Activated CD8-positive, alpha-beta T cell treated with anti-CD3 and anti-CD28 coated beads for 36 hours (primary cell): ENCODE measurements at places on chromosomes 5 and 9.
A peak's percentile ranks its signal among the peaks of the same experiment; 100 is the strongest.

GRCh38 chr5:2135354-2135753, 252.6 kb upstream of the IRX4 start:
- DNase-seq, result no peak

GRCh38 chr9:37769306-37769705, 15.6 kb downstream of the EXOSC3 start:
- no peak for DNase-seq

DNA sequence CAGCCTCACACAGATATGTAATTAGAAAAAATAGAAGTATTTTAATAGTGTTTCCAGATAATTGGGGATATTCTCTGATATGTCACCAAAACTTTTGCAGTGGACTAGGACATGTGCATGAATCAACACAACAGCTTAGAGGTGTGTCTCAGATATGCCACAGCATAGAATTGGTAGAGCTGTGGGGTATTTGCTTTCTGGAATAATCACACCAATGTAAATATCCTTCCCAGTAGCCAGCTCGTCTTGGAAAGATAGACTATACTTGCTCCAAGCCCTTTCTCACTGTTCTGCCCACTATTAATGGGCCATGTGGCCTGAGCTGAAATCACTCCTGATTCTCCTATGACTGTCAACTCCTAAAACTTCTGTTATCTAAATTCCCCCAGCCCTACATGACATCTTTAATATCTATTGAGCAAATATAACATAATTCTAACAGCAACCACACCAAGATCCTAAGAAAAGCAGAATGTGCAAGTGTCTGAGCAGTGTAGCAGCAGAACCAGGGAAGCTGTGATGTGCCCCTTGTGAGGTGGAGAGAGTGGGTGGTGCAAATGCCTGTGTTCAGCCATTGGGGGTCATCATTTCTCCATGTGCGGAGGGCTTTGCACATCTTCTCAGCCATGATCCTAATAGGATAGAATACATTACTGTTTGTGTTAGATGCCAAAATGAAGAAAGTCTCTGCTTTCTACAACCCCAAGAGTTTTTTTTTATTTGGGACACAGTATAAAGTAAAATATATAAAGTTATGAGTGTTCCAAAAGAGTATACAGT, 65.0 kb downstream of the MELK start:
- DNase-seq, result no peak

GRCh38 chr9:3457175-3457574, 68.6 kb downstream of the RFX3 start:
- no peak for DNase-seq

- DNase-seq, result no peak
Measured at GRCh38 chr9:27712806-27713205, 139.5 kb upstream of the C9orf72 start.

- peak; percentile 40 for DNase-seq
Measured at GRCh38 chr9:126320158-126320922, 6.3 kb upstream of the MVB12B start.

- no peak for DNase-seq
Measured at GRCh38 chr5:122673343-122673742, 101.5 kb upstream of the SNX2 start.

GRCh38 chr5:166618526-166618925, 1672.9 kb upstream of the WWC1 start:
- no peak for DNase-seq

- DNase-seq, result no peak
Measured at GRCh38 chr9:21265421-21266189, 25.8 kb upstream of the IFNA14 start.

- no peak for DNase-seq
Measured at GRCh38 chr9:105760053-105760452, 65.7 kb downstream of the TMEM38B start.

- DNase-seq, result no peak
Measured at GRCh38 chr5:132622608-132623007, 35.4 kb upstream of the IL13 start.

- DNase-seq, result no peak
Measured at GRCh38 chr5:758698-759053, 25.9 kb downstream of the ZDHHC11B start.

DNA sequence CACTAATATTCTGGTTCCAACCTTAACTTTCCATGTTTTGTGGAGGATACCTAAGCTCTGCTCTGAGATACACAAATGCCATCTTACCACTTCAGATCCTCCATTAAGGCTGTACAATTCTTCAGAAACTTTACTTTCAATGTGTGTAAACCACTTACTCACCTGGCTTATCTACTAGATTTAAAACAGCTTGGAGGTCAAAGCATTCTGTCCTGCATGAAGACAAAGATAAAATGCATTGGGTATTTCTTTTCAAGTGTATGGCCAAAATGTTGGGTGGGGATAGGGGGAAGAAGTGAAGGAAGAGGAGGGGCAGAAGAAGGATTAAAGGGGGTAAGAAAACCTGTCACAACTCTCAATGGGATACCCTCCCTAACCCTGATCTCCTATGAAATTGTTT, 939 bp downstream of the GOLGA1 start:
- DNase-seq, result no peak

- DNase-seq, result no peak
Measured at GRCh38 chr9:27395484-27395921, 98.6 kb upstream of the EQTN start.

GRCh38 chr5:14305045-14305444, 161.9 kb downstream of the TRIO start:
- no peak for DNase-seq

- peak; percentile 61 for DNase-seq
Measured at GRCh38 chr5:80569961-80570786, at the start of gene ANKRD34B. ANKRD34B (minus strand) TSS chr5:80570280; CDS start chr5:80560019, 10,261 bp downstream.

DNA sequence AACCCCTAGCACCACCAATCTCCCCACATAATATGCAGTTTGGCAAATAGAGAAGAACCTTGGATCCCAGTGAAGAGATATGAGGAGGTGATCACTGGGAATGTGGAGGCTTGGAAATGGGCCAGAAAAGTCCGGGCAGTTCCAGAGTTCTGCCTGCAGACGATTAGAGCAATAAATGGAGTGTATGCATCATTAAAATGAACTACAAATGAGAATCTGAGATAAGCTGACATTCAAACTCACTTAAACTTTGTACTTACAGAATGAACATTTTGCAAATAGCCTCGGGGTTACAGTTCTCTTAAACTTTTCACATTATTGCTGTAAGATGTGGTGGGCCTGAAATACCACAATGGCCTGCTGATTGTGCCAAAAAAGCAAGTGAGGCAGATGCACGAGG, 23.0 kb upstream of the LHFPL2 start:
- no peak for DNase-seq

- no peak for DNase-seq
Measured at GRCh38 chr5:113660206-113660605, 146.7 kb downstream of the YTHDC2 start.

DNA sequence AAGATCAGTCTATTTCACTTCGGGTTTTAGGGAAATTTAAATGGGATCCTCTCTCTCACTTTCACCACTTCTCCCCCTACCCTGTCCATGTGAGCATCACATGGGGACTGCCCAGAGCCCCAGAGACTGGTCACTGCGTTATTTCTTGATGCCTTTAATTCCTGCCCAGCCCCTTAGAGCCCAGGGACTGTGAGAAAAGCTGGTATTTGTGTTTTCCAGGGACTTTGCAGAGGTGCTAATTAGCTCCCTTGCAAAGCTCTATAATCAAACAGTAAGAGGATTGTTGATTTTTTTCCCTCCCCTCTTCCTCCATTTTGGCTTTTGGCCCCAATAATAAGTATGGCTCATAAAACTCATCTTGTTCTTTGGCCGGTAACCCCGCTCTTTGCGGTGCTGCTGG, 35.6 kb downstream of the NTRK2 start:
- no peak for DNase-seq

- no peak for DNase-seq
Measured at GRCh38 chr9:123305879-123306278, 37.5 kb upstream of the STRBP start.

DNA sequence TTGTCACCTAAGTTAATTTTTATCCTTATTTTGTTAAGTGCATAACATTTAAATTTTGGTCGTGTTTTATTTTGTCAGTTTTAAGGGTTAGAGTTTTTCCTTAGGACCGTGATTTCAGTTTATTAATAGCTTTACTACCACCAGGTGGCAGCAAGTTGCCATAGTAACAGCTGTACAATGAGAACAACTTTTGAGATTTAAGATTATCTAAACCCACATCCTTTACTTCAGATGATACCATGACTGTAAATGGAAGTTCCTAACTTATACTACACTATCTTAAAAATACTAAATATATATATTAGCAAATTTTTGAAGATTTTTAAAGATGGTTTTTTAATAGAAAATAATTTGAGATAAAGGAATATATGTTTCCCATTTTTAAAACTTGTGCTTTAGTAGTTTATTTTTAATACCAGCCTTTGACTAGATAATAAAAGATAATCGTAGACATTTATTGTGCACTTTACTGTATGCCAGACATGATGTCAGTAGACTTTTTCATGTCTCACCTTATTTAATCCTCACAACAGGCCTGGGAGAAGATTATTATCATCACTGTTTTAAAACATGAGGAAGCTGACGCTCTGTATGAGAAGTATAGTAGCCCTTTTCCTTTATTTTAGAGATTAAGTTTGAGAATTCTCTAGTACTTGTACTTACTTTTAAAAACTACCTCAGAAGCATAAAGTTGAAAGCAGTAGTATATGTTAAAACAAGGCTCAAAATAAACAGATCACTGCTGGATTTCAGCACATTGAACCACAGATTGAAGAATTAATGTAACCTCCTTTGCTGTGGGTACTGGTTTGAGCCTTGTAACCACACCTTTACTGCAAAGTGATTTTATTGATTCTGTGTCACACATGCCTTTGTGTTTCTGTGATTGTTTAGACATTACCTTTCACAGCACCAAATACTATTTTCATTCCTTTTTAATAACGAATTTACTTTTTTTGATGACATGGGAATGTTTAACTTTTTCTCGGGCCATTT, 27.5 kb downstream of the SREK1 start:
- peak; percentile 67 for DNase-seq

GRCh38 chr5:32991421-32991815, 280.3 kb downstream of the NPR3 start:
- DNase-seq, result no peak

DNA sequence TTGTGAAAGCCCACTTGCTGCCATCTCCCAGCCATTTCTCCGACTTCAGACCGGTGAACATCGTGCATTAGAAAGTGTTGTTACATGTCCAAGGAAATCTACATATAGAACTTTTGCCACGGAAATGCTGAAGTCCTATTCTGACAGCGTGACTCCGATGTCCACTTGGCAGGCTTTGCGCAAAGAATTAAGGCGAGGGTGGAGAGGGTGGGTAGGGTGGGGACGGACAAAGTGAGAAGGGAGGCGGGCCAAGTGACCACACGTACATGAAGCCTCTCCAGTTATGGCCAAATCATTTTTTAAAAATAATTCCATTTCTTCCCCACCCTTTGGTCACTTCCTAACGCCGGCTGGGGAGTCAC, 460 bp upstream of the ACO1 start:
- DNase-seq, result no peak

- no peak for DNase-seq
Measured at GRCh38 chr9:108953983-108954574, 19.9 kb downstream of the ABITRAM start.

GRCh38 chr9:72129271-72130156, 19.7 kb upstream of the GDA start:
- DNase-seq, result no peak

DNA sequence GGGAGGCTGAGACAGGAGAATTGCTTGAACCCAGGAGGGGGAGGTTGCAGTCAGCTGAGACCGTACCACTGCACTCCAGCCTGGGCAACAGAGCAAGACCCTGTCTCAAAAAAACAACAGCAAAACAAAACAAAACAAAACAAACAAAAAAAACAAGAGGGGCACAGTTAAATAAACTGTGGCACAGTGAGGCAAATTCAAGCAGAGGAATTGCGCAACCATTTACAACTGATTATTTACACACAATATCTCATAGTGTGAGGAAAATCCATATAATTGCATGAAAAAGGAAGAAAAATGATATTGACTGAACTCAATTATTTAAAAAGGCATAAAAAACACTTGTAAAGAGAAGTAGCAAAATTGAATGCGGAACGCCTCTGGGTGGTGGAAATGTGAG, 161.5 kb downstream of the CRB2 start:
- DNase-seq, result no peak

GRCh38 chr5:110853267-110853666, 114.5 kb downstream of the SLC25A46 start:
- no peak for DNase-seq

- DNase-seq, result no peak
Measured at GRCh38 chr9:38352530-38353328, 39.8 kb upstream of the ALDH1B1 start.

- no peak for DNase-seq
Measured at GRCh38 chr5:120240706-120241105, 223.4 kb upstream of the PRR16 start.

DNA sequence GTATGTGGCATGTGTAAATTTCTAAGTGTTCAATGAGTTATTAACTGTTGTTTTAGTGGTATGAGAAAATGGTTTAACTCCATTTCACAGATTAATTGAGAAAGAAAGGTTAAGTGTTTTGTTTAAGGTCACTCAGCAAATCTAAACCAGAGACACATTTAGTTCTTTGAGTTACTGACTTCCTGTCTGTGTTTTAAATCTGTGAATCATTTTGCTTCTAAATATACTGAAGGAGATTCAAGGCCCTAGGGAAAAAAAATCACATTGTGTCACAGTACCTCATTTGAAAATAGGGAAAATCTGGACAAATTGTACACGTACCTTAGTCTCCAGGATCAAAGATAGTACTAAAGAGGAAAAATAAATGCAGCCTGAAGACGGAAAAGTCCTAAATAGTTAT, 368.2 kb downstream of the TMEM161B start:
- DNase-seq, result no peak

- DNase-seq, result no peak
Measured at GRCh38 chr5:82847562-82847961, 229.6 kb downstream of the TMEM167A start.

DNA sequence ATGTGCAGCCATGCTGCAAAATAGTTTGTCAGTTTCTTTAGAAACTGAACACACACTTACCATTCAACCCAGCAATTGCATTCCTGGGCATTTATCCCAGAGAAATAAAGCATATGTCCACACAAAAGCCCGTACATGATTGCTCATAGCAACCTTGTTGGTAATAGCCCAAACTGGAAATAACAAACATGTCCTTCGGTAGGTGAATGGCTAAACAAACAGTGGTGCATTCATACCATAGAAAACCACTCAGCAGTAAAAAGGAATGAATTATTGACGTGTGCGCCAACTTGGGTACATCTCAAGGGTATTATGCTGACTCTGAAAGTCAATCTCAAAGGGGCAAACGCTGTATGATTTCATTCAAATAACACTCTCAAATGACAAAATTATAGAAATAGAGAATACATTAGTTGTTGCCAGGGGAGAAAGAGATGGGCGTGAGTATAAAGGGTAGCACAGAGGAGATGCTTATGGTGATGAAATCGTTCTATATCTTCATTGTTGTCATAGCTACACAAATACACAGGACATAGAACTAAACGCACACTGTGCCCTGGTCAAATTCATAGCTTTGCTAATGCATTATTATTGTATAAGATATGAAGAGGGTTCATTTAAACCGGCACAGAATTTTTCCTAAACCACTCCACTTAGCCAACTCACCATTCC, 58.2 kb downstream of the DRD1 start:
- DNase-seq, result no peak
